ENCODE measurements at places on chromosomes 7 and 10.

- DNase-seq: no peak
Measured at GRCh38 chr10:13450069-13450468, 78.7 kb downstream of the BEND7 start.

DNA sequence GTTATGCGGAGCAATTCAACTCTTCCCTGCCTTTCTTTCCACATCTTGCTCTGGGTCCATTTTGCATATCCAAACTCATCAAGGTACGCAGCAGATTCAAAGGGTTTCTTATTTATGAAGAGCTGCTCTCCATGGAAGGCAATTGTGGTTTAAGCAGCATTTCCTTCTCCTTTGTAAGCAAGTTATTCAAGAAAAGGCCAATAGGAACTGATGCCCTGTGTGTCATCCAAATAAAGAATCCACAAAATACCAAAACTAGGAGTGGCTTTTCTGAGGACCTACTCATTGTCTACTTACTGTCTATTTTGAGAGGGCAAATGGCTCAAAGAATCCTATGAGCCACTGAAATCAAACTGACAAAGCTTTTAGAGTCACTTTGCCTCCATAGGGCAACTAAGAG is 253.1 kb downstream of the PTEN start:
- DNase-seq: no peak

GRCh38 chr7:150447966-150448788 is 2.3 kb upstream of the GIMAP8 start:
- DNase-seq: no peak

DNA sequence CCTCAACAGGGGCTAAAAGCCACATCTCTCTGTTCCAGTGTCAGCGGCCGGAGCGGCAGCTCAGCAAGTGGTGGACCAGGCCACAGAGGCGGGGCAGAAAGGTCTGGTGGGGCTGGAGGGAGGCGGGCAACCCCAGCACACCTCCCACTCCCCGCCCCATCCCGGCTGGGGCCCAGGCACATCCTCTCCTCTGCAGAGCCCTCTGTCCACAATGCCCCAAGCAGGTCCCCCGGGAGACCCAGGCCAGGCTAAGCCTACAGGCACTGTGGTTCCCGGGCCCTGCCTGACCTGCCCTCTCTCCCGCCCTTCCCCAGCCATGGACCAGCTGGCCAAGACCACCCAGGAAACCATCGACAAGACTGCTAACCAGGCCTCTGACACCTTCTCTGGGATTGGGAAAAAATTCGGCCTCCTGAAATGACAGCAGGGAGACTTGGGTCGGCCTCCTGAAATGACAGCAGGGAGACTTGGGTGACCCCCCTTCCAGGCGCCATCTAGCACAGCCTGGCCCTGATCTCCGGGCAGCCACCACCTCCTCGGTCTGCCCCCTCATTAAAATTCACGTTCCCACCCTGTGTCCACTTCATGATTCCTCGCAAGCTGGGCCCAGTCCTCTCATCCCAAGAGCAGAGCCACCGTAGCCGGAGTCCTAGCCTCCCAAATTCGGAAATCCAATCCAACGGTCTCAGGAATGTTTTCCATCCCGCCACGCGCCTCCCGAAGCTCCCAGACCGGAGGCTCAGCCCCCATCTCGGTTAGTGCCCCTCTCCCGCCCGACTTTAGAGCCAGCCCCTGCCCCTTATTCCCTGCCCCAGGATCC is 2.1 kb downstream of the ADIRF start:
- no peak for DNase-seq

DNA sequence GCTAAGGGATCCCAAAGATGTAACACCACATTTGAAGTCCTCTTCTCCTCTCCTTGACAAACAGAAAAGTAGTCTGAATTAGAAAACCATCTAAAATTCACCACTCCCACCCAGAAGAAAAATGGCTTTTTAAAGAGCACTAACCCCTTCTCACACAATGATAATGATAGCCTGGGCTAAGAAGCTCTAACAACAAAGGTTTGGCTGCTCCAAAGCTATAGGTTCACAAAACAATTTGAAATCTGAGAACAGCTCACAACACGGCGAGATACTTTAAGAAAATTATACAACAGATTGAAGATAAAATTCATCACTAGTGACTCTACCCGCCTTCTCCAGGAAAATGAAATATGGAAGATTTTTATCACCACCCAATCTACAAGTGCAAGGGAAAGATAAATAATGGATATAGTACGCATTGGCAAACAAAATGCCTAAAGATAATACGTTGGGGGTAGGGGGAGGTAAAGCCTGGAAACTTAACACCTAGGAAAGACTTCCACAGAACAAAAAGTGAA is 7.4 kb downstream of the ITGB1 start:
- DNase-seq: no peak

DNA sequence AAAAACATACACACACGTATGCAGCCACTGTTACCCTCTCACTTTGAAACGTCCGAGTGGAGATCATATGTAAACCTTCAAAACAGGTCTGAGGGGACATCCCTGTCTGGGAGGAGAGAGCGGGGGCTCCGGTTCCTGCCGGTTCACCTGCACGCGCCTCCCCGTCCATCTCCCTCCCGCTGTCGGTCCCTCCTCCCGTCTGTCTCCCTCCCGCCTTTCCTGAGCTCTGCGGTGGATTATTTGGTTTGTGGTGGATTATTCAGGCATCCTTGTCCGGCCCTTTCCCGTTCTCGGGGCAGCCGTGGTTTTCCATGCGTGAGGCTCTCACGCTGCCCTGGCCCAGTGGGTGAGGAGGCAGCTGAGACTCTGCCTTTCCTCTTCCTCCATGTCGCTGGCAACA is 59.8 kb downstream of the NKX6-2 start:
- DNase-seq: no peak

GRCh38 chr7:155930527-155930926 is 118.3 kb upstream of the SHH start:
- DNase-seq: no peak

- DNase-seq: no peak
Measured at GRCh38 chr10:85224366-85224940, 896.1 kb downstream of the CCSER2 start.

GRCh38 chr7:48011323-48011722 is 17.6 kb downstream of the SUN3 start:
- DNase-seq: no peak

GRCh38 chr10:124417895-124418725 is 613 bp downstream of the OAT start:
- DNase-seq: no peak

Measured in stimulated activated CD8-positive, alpha-beta memory T cell treated with anti-CD3 and anti-CD28 coated beads, Interleukin-15, amount 100 ng/mL, for 1 hour (primary cell).